ENCODE measurements at places on chromosomes 11 and 22.
A peak's percentile ranks its signal among the peaks of the same experiment; 100 is the strongest.

DNA sequence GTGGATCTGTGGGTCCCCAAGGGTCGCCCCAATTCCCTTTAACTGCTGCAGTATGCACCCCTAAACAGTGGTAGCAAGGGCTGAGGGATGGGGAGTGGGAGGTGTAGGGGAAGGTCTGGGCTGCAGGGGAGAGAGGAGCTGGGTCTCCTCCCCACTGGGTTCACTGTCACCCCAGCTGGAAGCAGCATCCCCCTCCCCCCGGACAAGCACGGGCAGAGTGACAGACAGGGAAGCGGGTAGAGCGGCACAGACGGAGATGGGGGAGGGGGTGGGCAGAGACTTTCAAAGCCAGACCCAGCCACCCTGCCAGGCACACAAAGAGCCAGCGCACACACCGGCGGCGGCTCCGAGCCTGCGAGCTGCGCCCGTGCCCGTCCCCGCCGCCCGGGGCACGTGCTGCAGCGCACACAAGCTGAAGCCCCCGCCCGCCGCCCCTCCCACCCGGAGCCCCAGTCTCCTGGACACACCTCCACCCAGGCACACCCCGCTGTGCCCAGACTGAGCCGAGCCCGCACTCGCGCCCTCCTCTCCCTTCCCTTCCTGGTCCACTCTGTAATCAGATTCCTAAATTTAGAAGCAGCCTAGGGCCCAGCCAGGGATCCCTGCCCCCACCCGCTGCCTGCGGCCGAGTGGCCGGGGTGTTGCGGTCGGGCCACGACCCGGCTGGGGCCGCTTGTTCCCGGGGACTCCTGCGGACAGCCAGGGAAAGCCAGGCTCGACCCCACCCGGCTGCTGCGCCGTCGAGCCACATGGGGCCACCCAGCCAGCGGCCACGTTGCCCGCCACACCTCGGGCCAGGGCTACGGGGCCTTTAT, 935 bp upstream of the RCOR2 start:
- DNase-seq: peak; percentile 65

- DNase-seq: no peak
Observed at GRCh38 chr11:77510095-77510494, 36.2 kb upstream of the PAK1 start.

DNA sequence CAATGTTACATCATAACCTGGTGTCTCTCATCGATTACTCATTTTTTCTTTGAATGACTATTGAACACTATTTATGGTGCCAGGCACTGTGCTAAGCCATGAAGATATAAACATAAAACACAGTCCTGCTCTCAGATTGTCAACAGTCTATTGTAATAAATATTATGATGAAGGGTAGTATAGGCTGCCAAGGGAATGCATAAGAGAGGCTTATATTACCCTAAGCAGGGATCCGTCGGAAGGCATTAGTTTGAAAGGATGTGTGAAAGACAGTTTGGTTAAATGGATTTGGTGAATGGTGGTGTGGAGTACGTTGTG, 7.2 kb upstream of the CCDC90B start:
- DNase-seq: no peak

GRCh38 chr11:111378861-111379601, at the start of gene POU2AF1:
TSS of gene POU2AF1 (minus strand) at chr11:111379275. CDS start at chr11:111379177, 98 bp downstream.
- DNase-seq: peak; percentile 93

- DNase-seq: peak; percentile 35
Observed at GRCh38 chr22:41834005-41834944, 1.4 kb downstream of the SREBF2 start.

DNA sequence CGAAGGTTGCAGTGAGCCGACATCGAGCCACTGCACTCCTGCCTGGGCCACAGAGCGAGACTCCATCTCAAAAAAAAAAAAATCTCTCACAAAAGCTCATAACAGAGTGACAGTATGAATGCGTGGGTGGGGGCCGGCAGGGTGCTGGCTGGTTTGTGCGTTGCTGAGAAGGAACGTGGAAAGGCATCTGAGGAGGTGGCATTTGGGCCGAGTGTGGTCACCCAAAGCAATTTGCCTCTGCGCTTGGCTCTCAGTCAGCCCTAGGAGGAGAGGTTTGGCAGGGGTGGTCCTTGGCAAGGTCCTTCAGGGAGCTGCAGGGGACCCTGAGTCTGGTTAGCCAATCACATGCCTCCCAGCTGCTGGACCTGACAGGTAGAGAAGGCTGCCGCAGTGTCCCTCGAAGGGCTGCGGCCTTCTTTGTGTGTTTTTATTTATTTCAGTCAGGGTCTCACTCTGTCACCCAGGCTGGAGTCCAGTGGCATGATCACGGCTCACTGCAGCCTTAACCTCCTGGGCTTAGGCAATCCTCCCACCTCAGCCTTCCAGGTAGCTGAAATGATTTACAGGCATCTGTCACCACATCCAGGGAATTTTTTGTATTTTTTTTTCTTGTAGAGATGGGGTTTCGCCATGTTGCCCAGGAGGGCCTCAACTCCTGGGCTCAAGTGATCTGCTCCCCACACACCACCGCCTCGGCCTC, 23.5 kb upstream of the OSBPL5 start:
- DNase-seq: no peak

DNA sequence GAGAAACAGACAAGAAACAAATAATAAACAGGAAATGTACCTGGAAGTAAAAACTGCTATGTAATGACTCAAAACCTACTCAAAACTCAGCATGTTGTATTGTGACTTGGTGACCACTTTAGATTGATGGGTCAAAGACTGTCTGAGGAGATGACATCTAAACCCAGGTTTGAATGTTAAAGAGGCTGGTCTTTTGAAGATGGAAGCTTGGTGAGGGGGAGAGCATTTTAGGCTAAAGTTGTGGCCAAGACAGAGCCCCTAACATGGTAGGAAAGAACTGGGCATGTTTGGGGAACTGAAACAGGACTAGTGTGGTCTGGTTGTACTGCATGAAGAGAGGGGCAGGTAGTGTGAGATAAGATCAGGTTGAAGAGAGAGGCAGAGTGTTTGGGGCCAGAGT, 85.3 kb upstream of the MYO18B start:
- peak; percentile 74 for DNase-seq

- no peak for DNase-seq
Observed at GRCh38 chr11:27505781-27506180, 788 bp downstream of the LIN7C start.

GRCh38 chr11:126438272-126438671, 82.8 kb downstream of the ST3GAL4 start:
- no peak for DNase-seq

- peak; percentile 58 for DNase-seq
Observed at GRCh38 chr22:33922349-33922681, 2.0 kb upstream of the LARGE1 start.

- DNase-seq: no peak
Observed at GRCh38 chr11:95762534-95762933, 27.0 kb downstream of the FAM76B start.

DNA sequence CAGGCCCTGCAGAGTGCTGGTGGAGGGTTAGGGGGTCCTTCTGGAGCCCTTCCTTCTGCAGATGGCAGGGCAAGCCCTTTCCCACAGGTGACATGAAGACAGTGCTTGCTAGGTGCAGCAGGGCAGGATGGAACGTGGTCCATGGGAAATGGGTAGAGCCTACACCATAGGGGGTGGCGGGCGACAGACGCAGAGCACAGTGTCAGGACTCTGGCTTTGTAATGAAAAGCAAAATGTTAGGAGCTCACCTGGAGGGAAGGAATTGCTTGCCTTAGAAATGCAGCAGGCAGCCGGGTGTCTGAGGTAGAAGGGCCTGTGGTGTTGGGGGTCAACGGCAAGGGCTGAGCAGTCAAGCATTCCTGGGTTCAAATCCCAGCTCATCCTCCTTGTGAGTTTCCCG, 54.9 kb downstream of the ARHGAP8 start:
- DNase-seq: no peak

DNA sequence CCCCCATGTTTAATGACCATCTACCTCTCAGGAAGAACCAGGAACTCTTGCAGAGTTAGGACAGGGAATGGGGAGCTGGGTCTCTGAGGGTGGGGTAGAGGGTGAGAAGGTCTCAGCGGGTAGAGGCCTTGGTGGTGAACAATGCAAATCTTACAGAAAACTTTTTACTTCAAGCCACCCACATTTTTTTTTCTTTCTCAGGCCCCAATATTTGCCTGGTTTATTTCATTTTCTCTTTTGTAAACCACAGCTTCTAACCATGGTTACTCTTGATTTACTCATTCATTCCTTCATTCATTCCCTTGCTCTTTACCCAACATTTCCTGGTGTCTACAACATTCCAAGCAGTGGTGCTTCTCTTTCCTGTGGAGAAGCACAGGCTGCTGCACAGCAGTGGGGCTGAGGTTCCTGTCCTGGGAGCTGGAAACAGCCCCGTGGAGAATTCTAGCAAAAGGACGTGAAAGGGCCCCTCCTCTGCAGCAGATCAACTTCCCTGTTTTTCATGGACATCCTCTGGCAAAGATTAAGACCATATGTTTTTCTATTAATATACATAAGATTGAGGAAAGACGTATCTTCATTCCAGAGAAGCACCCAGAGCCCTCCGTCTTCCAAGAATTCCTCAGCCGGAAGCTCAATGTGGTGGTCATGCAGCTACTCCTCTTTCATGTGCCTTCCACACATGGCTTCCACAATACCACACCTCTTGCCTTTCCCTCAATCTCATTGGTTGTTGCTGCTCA, 224.4 kb upstream of the SESN3 start:
- no peak for DNase-seq

Measured in B cell (primary cell).